Activated CD8-positive, alpha-beta memory T cell treated with anti-CD3 and anti-CD28 coated beads, Interleukin-2, amount 50 U/mL, for 4 hours (primary cell): ENCODE measurements at places on chromosomes 3 and 15.

GRCh38 chr3:25021816-25022215, 406.2 kb upstream of the RARB start:
- no peak for DNase-seq

DNA sequence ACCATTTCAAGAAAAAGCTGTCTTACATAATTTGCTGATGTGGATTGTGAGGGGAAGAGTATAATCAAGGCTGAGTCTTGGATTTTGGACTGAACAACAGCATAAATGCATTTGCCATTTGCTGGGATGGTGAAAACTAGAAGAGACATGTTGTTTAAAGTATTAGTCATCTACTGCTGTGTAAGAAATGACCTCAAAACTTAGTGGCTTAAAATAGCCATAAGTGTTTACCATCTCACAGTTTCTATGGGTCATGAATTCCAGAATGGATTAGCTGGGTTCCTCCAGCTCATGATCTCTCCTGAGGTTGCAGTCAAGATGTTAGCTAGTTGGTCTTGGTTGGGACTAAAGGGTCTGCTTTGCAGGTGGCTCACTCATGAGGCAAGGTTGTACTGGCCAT, 66.2 kb downstream of the SCN11A start:
- DNase-seq = no peak

DNA sequence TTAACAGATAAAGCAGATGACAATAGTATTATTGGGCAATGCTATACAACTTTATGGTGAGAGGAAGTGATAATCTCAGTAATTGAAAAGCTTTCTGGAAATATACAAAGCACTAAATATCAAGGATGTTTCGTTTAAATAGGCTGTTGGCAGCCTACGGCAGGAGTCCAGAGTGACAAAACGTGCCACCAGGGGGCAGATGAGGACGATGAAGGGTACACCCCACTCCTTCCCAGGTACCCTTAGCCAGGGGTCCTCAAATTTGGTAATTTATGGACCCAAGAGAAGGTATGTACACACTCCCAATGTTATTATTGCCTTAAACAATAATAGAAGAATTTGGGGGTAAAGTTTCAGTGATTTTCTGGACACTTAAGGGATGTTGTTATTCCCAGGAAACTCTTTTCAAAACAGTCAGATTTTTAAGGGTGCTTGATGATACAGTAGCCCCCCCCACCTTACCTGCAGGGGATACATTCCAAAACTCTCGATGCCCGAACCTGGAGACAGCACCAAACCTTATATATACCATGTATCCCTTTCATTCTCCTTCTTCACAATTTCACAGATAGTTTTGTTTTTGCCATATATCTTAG, 1.4 kb upstream of the MAGEL2 start:
- DNase-seq = no peak

GRCh38 chr15:41597787-41598186, 38.8 kb downstream of the TYRO3 start:
- no peak for DNase-seq

- no peak for DNase-seq
These were observed 291.7 kb upstream of the NR2E3 start for GRCh38 chr15:71518661-71519060.

GRCh38 chr3:60841355-60841754, 409.9 kb downstream of the FHIT start:
- DNase-seq = no peak

GRCh38 chr3:188557235-188557634, 403.3 kb downstream of the LPP start:
- DNase-seq = no peak

GRCh38 chr15:94582368-94582767, 351.0 kb downstream of the MCTP2 start:
- DNase-seq = no peak

DNA sequence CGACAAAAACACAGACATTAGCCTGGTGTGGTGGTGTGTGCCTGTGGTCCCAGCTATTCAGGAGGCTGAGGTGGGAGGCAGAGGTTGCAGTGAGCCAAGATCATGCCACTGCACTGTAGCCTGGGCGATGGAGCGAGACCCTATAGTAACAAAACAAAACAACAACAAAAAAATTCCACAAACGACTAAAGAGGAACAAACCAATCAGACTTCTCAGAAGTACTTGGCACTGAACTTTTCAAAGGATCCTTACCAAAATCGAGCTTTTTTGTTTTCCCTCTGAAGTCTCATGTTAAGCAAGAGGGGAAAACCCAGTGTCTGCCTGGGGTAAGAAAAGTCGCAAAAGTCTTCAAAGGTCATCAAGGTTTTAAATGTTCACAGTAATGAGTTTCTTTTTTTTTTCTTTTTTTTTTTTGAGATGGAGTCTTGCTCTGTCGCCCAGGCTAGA, 30.1 kb upstream of the TFRC start:
- no peak for DNase-seq

DNA sequence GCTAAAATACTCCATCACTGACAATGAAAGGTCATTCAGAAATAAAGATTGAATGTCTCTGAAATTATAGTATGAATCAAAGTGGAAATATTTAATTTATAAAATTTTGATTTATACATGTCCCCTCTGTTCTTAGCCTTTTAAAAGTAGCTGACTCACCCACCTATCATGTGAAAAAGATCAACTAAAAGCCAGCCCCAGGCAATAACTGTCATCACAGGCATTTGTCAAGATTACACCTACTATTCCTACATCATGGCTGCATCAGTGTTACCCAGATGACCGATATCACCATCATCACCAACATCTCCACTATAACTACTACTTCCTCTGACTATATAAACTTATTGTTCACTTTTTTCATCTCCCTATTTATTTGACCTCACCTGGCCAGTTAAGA, 14.3 kb upstream of the PIK3R4 start:
- DNase-seq = no peak

DNA sequence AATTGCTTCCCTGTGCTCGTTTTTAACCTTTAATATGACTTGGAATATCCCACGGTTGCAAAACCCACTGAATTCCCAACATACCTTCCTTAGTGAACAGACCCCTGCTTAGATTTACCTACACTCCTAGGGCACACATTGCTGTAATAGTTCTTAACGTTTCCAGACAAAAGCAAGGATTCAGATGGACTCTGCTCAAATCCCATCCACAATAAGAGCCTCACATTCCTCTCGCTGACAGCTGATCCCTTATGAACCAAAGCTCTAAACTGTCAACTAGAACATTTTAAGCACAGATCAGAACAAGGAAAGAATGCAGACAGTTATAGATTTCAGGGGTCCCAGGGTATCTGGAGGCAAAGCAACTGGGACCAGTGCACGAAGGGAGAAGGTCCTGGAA, 248.3 kb upstream of the ICE2 start:
- no peak for DNase-seq

DNA sequence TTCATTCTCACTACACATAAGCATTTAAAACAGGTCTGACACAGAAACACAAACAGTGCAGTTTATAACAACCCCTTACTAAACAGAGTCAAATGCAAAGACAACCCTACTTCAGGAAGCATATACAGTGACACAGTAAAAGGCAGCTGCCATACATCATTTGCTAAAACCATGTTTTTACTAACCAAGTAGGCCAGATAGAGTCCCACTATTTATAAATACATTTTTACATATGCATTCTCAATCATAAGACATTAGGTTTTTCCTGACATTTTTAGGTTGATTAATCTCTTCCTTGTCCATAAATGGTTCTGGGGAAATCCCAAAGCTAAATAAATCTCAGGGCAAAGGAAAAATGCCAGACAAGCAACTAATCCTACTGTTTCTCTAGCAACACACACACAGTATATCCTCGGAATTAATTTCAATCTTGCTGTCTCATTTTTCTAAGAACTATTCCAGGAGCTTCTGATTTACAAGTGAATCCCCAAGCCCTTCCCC, 39.0 kb downstream of the CHAC1 start:
- no peak for DNase-seq

- DNase-seq = no peak
These were observed 15.4 kb downstream of the BCL2L10 start for GRCh38 chr15:52097180-52097579.
